ENCODE measurements at places on chromosomes 12 and 14.

GRCh38 chr14:100107236-100107635 lies 42.0 kb downstream of the EVL start:
- peak; percentile 84 for DNase-seq

- DNase-seq: no peak
These were observed 73.2 kb upstream of the SSTR1 start for GRCh38 chr14:38134416-38135030.

DNA sequence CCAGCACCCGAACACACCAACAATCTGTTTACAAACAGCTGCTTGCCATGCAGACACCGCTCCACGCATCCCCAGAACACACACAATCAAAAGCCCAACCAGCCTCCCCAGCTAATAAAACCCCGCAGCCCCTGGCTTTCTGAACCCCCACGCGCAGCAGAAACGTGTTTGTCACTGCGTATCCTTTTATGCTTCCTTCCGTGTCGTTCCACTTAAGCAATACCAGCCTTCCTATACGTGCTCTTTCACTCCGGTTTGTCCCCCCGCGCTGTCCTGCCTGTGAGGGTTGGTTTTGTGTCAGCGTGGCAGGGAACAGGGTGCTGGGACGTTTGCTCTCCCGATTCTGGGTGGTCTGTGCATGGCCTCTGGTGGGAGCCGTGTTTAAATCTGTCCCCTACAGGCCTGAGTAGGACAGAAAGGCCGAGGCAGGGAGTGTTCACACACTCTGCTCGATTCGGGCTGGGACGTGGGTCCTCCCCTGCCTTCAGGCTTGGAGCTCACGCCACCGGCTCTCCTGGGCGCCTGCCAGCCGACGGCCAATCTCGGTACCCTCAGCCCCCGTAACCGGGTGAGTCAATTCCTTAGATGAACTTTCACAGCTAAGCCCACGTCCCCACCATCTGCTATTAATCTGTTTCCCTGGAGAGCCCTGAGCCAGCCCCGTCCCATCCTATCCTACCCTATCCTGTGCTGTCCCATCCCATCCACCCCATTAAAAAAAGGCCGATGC lies 60.0 kb downstream of the NOC4L start:
- DNase-seq: no peak

- DNase-seq: no peak
These were observed 24.0 kb downstream of the FAM222A start for GRCh38 chr12:109737631-109738030.

GRCh38 chr14:104845834-104846441 lies 19.1 kb upstream of the CEP170B start:
- DNase-seq: no peak

GRCh38 chr12:69007855-69008351 lies 74.9 kb upstream of the CPM start:
- DNase-seq: peak; percentile 48

DNA sequence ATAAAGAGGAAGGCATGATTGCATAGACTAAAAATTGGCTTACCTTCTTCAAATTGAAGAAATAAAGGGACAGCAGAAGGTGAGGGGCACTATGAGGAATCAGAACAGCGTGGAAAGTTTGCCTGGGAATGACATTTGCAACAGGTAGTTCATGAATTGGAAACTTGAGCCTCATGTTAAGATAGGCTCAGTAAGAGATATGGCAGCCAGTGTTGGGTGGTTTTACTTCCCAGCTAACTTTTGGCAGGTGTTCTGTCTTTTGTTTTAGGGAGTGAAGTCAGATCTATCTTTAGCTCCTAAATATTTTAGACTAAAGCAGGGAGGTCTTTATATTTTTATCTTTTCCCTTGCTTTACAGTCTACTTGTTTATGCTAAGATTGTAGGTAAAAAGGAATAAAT lies 122.4 kb downstream of the ANO6 start:
- DNase-seq: no peak

All from RWPE1 (cell line).